ENCODE measurements at places on chromosomes 6 and 20. TPM values are rescaled to one million over a fixed set of nuclear protein-coding genes. Genes with fewer than 3 reads are reported as not detected.

DNA sequence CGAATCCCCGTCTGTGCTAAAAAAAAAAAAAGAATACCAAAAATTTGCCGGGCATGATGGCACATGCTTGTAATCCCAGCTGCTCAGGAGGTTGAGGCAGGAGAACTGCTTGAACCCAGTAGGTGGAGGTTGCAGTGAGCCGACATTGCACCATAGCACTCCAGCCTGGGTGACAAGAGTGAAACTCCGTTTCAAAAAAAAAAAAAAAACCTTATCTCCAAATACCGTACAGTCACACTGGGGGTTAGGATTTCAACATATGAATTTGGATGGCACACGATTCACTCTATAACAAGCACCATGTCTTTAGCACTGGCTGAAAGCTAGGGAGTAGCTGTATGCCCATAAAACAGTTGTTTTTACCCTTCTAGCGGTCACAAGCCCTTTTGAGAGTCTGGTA is 3.8 kb downstream of the SMIM13 start:
- DNase-seq: no peak

Gene PEX7
- total RNA-seq: 11.2 TPM

DNA sequence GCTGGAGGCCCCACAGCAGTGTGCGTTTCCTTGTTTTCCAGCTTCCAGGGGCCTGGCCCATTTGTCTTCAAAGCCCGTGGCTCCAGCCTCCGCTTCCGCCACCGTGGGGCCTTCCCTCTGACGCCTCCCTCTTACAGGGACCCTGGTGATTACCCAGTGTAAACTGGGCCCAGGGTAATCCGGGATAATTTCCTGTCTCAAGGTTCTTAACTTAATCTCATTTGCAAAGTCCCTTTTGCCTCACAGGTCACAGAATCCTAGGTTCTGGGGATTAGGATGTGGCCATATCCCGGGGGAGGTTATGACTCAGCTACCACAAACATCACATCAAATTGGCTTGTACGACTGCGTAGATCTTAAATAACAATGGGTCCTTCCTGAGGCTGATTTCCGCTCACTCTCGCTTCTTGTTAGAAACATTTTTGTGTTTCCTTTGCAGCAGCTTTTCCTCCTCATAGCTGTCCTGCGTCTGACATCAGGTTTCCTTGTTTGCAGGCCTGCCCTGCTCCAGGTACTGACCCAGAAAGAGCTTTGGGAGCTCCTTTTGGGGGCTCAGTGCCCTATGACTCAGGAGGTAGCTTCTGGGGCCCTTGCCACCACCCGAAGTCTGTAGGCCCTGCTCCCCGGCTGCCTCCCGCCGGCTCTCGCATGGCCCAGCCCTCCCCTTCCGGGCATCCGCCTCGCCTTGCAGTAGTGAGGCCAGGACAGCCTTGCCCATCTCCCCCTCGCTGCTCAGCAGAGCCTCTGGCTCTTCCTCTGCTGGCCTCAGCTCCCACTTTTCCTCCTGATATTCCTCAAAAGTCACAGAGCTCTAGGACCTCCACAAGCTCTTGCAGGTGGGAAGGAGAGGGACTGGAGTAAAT is 100.5 kb downstream of the ERMARD start:
- DNase-seq: no peak

Gene GPR6
- not detected for total RNA-seq

- DNase-seq: no peak
Observed at GRCh38 chr6:131372535-131372934, 200.5 kb upstream of the ARG1 start.

Gene MATN4
- 0.09 TPM for total RNA-seq

- no peak for DNase-seq
Observed at GRCh38 chr6:44650495-44650894, 263.0 kb downstream of the CDC5L start.

Gene HLA-G
- 0.52 TPM for total RNA-seq

Gene FAM162B
- total RNA-seq: 2.7 TPM

DNA sequence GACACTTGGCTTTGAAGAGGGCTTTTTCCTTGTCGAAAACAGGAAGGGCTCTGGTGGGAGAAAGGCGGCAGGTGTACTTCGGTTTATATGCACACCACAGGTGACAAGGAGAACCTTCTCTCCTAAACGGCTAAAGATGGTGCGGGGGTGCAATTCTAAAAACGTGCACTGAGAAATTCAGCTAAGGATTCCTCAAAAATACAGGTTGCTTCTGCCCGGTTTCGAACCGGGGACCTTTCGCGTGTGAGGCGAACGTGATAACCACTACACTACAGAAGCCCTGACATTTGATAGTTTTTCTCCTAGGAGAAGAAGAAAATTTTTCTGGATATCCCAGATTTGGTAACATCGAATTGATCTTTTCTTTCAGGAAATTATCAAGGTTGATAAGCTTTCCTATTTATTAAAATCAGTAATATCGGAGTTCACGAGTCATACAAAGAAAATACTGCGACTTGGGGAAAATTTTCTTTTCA is 32.0 kb downstream of the POM121L2 start:
- no peak for DNase-seq

- no peak for DNase-seq
Observed at GRCh38 chr6:160426136-160426535, 78.0 kb downstream of the SLC22A3 start.

GRCh38 chr6:15906420-15907016 is 222.4 kb upstream of the MYLIP start:
- DNase-seq: no peak

- no peak for DNase-seq
Observed at GRCh38 chr6:71038711-71039344, 82.0 kb upstream of the B3GAT2 start.

DNA sequence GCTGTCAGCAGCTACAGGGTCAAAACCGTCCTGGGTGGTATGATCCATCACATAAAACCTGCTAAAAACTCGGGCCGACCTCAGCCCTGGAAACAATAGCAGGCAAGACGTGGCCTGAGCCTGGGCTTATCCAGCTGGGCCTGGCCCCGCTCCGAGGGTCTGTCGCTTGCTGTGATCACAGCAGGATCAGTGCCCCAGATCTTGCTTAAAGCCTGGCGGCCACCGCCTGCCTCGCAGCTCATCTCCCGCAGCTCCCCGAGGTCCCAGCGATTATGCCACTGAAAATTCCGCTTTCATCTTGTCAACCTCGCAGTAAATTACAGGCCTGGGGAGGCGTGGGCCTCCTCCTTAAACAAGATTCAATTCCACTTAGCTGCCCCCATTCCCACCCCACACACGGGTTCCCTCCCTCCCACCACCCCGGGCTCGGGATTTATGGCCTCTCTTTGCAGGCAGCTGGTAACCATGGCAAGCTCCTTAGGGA is 40.1 kb downstream of the CDH22 start:
- no peak for DNase-seq

- DNase-seq: no peak
Observed at GRCh38 chr20:44597930-44598329, 15.6 kb downstream of the PKIG start.

Gene COL12A1
- total RNA-seq: 46.8 TPM

DNA sequence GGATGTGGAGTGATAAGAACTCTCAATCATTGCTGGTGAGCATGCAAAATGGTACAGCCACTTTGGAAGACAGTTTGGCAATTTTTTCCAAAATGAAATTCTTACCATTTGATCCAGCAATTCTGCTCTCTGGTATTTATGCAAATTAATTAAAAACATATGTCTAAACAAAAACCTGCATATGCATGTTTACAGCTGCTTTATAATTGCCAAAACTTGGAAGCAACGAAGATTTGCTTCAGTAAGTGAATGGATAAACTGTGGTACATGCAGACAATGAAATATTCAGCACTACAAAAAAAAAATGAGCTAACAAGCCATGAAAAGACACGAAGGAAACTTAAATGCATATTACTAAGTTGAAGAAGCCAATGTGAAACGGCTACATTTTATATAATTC is 55.5 kb upstream of the SMLR1 start:
- no peak for DNase-seq

Gene CST2
- total RNA-seq: not detected

Gene PAX1
- not detected for total RNA-seq

DNA sequence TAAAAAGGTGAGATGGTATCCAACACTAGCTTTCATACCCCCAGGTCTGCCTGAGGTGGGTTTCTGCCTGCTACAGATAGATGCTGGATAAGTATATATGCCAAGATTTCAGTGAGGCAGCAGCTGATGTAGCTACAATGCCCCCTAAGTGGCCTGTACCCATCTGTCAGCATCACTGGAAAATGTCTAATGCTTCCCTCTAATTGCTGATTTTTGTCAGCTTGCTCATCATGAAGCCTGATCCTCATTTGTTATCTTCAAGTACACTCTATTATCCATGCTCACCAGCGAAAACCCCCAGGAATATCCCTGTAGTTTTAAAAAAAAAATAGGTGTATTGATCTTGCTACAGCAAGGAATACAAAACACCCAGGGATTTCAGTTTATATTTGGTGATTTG is 32.2 kb downstream of the OPRM1 start:
- no peak for DNase-seq

DNA sequence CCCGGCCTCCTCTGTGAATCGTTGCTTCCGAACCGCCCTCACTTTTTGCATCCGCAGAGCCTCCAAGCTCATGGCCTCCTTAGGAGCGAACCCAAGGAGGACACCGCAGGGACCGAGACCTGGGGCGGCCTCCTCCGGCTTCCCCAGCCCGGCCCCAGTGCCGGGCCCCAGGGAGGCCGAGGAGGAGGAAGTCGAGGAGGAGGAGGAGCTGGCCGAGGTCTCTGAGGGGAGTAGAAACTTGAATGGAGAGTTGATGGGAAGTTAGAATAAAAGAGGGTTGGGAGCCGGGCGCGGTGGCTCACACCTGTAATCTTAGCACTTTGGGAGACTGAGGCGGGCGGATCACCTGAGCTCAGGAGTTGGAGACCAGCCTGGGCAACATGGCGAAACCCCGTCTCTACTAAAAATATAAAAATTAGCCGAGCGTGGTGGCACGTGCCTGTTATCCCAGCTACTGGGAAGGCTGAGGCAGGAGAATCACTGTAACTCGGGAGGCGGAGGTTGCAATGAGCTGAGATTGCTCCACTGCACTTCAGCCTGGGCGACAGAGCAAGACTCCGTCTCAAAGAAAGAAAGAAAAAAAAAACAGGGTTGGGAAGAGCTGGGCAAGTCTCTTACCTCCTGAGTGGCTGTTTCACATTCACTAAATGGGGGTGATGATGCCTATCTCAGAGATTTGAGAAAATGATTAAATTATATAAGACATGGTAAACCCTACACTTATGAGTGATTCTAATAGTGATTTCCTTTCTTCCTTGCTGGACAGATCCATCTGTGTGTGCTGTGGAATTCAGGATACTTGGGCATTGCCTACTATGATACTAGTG is 805 bp downstream of the MSH5 start:
- no peak for DNase-seq
